ENCODE measurements at places on chromosomes 6 and 20.

- no peak for DNase-seq
Measured at GRCh38 chr20:47396762-47397476, 40.4 kb upstream of the ZMYND8 start.

DNA sequence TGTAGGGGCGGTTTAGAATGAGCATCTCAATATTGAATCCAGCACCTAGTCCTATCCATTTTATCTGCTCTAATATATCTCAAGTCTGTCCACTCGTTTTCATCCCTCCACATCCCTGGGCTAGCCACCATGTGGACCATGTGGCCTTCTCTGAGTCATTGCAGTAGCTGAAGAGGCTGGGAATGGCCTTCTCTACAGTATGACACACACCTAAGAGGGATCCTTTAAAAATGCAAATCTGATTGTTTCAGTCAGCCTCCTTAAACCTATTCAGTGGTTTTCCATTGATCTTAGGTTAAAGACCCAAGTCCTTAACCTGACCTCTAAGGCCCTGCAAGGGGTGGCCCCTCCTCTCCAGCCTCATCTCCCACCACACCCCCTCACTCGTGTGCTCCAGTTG lies 9.4 kb downstream of the RING1 start:
- peak; percentile 30 for DNase-seq

DNA sequence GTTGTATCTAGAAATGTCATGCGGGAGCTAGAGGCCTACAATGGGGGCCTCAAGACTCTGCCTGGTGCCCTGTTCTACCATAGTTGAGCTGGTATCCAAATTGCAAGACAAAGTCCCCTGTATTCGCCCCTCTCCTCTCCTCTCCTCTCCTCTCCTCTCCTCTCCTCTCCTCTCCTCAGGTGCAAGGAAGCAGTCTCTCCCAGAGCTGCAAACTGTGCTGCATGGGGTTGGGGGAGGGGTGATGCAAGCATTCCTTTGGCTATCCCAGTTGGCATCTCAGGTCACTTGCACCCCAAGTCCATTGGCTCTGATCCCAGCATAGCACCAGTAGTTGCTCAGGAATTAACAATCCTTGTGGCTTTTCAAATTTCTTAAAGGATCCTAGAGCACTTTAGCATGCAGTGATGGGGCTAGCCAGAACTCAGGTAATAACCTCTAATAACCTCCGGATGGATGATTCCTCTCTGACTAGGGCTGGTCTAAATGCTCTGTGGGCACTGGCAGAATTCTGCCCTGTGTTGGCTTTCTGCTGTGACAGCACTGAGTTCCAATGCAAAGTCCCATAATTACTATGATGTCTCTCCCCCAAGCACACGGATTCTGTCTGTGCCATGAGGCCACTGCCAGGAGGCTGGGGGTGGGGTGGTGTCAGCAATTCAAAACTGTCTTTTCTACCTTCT lies 35.3 kb downstream of the TAF11 start:
- DNase-seq: no peak

GRCh38 chr6:44828780-44829179 lies 441.3 kb downstream of the CDC5L start:
- DNase-seq: no peak

DNA sequence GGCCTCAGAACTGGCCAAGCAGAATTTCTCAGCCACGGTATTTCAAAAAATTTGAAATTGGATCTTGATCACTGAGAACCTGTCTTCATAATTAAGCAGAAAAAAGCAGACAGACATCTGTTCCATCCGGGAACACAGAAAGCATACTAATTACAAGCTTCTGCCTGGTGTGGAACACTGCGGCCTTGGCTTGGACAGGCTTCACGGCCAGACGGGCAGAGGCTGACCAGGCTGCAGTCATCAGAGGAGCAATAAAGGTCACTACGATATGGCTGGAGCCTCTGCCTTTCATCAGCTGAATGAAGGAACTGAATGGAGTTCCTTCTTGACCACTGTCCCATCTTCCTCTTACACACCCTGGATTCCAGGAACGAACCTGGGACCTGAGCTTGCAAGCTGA lies 3.9 kb upstream of the NRSN1 start:
- no peak for DNase-seq

- DNase-seq: no peak
Measured at GRCh38 chr6:157453978-157454377, 73.0 kb downstream of the ZDHHC14 start.

GRCh38 chr20:50211091-50211490 lies 20.5 kb downstream of the CEBPB start:
- DNase-seq: no peak

- DNase-seq: no peak
Measured at GRCh38 chr6:89612121-89612520, 26.4 kb downstream of the LYRM2 start.

GRCh38 chr20:54200487-54201267 lies 7.2 kb upstream of the PFDN4 start:
- no peak for DNase-seq

GRCh38 chr6:117985916-117986315 lies 78.9 kb downstream of the SLC35F1 start:
- DNase-seq: no peak

DNA sequence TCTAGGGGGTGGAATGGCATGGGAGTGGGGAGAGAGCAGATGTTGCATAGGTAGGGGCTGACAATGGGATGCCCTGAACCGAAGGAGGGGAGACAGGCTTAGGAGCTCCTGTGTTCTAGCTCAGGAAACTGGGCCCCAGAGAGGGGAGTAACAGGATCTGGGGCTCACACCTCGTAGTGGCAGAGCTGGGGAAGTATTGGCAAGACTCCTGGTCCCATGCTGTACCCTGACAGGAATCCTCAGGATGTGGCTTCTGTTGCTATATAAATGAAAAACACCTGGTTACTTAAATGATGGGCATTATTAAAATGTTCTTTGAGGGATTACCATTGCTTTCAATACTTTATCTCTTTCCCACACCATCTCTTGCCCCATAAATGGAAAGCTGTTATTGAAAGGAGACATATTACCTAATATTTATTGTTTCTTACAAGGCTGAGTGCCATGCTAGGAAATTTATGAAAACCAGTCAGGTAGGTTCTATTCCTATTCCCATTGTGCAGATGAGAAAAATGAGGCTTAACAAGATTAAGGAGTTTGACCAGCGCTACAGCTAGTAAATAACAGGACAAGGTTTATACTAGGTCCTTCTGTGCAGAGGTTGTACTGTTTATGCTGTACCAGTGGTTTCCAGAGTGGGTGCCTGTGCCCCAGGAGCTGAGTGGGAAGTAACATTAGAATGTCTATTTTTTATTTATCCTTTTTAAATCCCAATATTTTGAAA lies 35.3 kb upstream of the TCP11 start:
- no peak for DNase-seq

DNA sequence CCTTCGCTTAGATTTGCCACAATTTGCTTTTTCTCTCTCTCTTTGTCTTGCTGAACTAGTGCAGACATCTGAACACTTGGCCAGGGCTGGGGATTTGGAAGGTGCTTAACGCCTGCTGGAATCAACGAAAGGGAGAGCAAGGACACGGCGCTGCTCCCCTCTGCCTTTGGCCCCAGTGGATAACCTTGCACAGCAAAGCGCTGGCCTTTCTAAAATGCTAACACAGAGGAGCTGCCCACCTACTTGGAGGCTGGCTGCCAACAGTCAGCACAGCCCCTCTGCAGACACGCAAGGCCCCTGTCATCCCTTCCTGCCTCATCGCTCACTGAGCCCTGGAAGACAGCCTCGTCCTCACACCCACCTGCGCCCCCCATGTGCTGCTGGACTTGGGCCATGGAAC lies 37.5 kb downstream of the C20orf203 start:
- no peak for DNase-seq

DNA sequence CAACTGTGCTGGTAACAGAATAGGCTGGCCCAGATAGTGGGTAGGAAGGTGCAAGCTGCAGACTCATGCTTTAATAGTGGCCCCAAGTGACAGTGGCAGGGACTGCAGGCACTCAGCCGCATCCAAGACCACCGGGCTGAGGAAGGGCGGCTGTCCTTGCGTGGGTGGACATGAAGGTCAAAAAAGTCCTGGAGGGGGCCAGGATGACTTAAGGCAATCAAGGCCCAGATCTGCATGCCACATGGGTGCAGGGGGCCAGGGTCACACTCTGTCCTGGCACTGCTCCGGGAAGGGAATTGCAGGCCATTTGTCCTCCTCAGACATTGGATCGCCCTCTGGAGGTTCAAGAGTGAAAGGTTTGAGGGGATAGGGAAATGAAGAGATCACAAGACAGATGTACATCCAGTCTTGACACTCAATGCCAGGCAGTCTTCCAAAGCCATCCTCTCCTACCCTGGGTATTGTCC lies 10.4 kb upstream of the VNN2 start:
- DNase-seq: peak; percentile 43

- no peak for DNase-seq
Measured at GRCh38 chr6:119426619-119427018, 77.1 kb upstream of the MAN1A1 start.

GRCh38 chr20:20547221-20547875 lies 165.1 kb downstream of the RALGAPA2 start:
- peak; percentile 61 for DNase-seq

- DNase-seq: no peak
Measured at GRCh38 chr6:116616737-116617053, 416 bp downstream of the RSPH4A start.

DNA sequence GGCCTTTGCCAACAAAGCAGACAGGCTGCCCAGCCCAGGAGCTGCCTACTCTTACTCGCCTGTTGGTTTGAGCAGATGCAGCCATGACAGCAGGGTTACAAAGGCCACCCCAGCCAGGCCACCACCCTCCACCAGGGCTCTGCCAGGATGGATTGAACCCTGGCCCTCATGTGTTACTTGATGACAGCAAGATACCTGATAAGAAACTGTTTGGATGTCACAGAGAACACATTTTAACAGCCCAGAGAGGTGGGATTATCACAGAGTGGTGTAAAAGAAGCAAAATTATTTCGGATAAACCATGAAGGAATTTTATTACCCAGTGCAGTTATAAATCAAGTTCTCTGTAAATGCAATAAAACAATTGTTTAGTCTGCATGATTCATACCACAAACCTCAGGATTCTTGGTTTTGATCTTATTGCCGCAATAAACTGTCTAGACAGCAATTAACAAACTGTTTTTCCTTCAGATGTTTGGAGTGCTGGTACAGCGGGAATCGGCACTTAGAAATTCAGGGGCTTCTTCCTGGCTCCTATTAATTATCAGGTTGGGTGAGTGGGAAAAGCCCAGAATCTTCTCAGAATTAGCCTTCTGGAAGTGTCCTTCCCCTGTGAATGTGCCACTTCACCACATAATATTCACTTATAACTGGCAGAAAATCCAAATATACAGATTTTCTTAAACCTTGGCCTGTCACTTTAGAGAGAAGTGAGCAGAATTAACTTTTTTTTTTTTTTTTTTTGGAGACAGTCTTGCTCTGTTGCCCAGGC lies 58.0 kb upstream of the SALL4 start:
- DNase-seq: no peak

DNA sequence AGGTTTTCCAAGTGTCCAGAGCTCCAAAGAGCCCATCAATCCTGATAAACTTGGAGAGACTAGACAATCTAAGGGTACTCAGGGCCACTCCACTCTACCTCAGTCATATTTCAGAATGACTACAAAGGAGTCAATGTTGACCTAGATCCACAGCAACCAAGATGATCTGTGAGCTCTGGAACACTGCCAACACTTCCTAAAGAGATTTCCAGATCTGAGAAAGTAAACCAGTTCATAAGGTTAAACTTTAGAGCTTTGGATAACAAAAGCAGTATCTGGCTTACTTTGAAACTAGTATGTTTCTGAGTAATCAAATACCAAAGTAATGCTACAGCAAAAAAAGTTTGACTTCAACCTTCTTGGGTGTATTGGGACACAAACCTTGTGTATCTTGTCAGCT lies 122.7 kb downstream of the BTBD9 start:
- peak; percentile 11 for DNase-seq

GRCh38 chr6:52639493-52639892 lies 31.4 kb upstream of the TMEM14A start:
- DNase-seq: no peak

GRCh38 chr6:118100717-118101116 lies 193.7 kb downstream of the SLC35F1 start:
- DNase-seq: no peak

- no peak for DNase-seq
Measured at GRCh38 chr6:156869980-156870398, 92.8 kb downstream of the ARID1B start.

DNA sequence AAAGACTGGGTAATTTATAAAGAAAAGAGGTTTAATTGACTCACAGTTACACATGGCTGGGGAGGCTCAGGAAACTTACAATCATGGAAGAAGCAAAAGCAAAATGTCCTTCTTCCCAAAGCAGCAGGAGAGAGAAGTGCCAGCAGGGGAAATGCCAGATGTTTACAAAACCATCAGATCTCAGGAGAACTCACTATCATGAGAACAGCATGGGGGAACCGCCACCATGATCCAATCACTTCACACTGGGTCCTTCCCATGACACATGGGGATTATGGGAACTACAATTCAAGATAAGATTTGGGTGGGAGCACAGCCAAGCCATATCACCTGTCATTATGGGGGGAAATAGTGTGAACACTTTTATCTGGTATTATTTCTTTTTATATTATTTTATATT lies 557.2 kb downstream of the EYS start:
- no peak for DNase-seq

DNA sequence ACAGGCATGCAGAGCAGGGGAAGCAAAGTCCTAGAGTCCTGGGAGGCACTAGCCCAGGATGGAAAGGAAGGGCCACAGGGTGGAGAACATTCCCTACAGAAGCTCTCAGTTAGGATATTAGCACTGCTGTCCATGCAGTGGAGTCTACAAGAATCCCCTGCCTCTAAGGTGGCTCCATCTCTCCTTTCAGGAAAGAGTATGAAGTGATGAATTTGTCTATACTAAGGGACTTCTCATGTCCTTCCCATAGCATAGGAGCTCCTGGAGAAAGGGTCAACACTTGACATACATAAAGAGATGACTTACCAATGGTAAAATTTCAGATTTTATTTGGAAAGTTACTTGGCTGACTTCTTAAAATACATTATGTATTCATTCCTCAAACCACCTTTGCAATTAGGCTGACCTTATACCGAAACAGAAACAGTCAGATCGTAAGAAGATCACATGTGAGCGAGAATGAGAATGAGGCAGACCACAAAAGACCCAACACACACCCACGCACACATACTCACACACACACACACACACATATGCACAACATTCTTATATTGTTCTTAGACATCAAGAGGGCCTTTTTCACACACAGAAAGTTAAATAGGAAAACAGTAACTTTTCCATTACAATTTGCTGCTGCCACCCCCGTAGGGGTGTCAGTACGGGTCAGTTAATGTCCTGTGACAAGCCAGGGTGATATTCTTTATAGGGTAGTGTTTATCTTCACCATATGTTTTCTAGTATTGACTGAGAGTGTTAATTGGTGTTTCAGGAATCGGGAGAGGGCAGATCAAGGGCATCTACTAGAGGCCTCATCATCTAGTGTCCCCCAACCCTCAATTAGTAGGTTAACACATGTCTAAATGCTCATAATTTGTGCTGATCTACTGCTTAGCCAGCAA lies 159.4 kb downstream of the FAXC start:
- no peak for DNase-seq

Measured in mammary epithelial cell (primary cell).